ENCODE measurements at places on chromosomes 4 and X.

GRCh38 chrX:142249721-142250120 is 44.6 kb upstream of the MAGEC2 start:
- no peak for DNase-seq
- no peak overlapping the region for H3K27ac ChIP-seq
- H3K27me3 ChIP-seq: no peaks in the 10 kb centered on the region
- no peaks in the 10 kb centered on the region for H3K4me1 ChIP-seq
- no peak overlapping the region for H3K4me3 ChIP-seq
- H3K36me3 ChIP-seq: no peaks in the 10 kb centered on the region

GRCh38 chr4:18105030-18106011 is 83.8 kb upstream of the LCORL start:
- H3K36me3 ChIP-seq: no peaks in the 10 kb centered on the region
- DNase-seq: no peak
- H3K27ac ChIP-seq: no peak overlapping the region

GRCh38 chr4:42401171-42401570 is 3.9 kb downstream of the SHISA3 start:
- no peak for DNase-seq
- H3K4me3 ChIP-seq: peak overlapping the region; percentile 4
- H3K36me3 ChIP-seq: no peaks in the 10 kb centered on the region
- peaks cover 31% of the 10 kb centered on the region for H3K4me1 ChIP-seq

DNA sequence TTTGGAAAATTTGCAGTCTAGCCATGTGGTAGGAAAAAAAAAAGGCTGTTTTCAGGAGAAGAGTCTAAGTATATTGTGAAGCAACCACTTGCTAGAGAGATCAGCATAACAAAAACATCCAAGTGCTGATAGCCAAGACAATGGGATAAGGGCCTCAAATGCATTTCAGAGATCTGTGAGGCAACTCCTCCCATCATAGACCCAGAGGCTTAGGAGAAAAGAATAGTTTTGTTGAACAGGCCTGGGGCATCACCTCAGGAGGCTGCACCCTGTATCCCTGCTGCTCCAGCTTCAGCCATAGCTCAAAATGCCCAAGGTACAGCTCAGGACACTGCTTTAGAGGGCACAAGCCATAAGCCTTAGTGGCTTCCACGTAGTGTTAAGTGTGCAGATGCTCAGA is 13.6 kb upstream of the GPR174 start:
- H3K27ac ChIP-seq: no peak overlapping the region
- no peaks in the 10 kb centered on the region for H3K27me3 ChIP-seq
- DNase-seq: no peak
- no peak overlapping the region for H3K4me3 ChIP-seq

DNA sequence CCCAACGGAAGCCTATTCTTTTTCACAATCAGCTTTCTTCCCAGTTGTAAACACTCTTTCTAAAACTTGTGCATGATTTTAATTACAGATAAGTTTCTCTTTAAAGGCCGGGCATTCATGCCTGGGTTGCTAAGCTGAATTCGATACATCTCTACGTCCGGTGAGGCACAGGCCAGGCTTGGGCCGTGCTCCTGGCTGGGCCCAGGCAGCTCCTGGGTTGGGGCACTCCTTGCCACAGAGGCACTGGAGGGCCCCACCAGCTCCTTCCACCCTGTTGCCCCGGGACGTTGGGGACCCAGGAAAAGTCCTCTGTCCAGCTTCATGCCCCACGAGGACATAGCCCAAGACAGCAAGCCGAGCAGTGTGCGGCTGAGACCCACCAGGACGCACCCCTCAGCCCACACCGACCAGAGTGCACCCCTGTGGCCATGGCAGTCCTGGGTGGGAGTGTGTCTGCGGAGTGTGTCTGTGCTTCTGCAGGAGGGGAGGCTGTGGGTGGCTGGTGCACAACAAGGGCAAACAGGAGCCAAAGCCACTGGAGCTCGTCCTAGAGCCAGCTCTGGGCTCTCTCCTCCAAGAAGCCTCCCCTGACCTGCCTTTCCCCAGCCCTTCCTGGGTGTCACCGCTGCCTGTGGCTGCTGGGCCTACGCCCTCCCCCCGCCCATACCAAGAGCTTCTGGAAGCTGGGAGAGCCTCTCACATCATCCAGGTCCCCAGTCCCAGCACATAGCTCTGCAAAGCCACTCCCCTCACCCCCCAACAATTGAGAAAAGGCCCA is 128.0 kb upstream of the NKX1-1 start:
- no peak overlapping the region for H3K27ac ChIP-seq
- no peaks in the 10 kb centered on the region for H3K4me1 ChIP-seq
- no peak for DNase-seq
- H3K4me3 ChIP-seq: no peak overlapping the region
- peaks cover 43% of the 10 kb centered on the region for H3K27me3 ChIP-seq

GRCh38 chr4:123449780-123450179 is 53.2 kb downstream of the SPRY1 start:
- H3K4me1 ChIP-seq: peaks cover 14% of the 10 kb centered on the region
- no peak for DNase-seq
- H3K4me3 ChIP-seq: no peak overlapping the region
- H3K27me3 ChIP-seq: no peaks in the 10 kb centered on the region

DNA sequence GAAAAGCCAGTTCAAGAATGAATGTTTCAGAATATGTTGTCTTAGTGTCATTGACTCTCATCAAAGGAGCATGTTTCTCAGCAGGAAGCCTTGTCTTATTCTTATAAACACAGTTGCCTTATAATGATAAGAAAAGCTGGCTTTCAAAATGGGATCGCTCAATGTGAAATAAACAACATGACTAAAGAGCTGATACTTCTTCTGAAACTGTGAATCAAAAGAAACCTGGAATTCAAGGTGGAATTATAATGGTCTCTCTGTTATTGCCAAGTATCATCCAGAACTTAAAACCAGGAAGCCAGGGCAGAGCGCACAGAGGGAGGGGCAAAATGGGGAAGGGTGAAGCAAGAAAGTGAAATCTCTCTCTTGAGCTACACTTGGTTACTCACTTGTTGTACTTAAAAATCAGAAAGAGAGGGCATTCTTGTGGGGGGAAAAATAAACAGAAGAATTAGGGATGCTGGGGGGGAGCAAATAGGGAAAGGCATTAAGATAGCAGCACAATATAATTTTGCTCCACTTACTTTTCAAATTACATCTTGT is 270.0 kb downstream of the MAPK10 start:
- H3K4me1 ChIP-seq: no peaks in the 10 kb centered on the region
- H3K4me3 ChIP-seq: no peak overlapping the region
- H3K27ac ChIP-seq: no peak overlapping the region
- H3K36me3 ChIP-seq: no peaks in the 10 kb centered on the region
- no peaks in the 10 kb centered on the region for H3K27me3 ChIP-seq

- no peaks in the 10 kb centered on the region for H3K36me3 ChIP-seq
- no peaks in the 10 kb centered on the region for H3K27me3 ChIP-seq
- DNase-seq: no peak
- H3K4me3 ChIP-seq: no peak overlapping the region
Observed at GRCh38 chr4:16125571-16126445, 42.0 kb upstream of the PROM1 start.

DNA sequence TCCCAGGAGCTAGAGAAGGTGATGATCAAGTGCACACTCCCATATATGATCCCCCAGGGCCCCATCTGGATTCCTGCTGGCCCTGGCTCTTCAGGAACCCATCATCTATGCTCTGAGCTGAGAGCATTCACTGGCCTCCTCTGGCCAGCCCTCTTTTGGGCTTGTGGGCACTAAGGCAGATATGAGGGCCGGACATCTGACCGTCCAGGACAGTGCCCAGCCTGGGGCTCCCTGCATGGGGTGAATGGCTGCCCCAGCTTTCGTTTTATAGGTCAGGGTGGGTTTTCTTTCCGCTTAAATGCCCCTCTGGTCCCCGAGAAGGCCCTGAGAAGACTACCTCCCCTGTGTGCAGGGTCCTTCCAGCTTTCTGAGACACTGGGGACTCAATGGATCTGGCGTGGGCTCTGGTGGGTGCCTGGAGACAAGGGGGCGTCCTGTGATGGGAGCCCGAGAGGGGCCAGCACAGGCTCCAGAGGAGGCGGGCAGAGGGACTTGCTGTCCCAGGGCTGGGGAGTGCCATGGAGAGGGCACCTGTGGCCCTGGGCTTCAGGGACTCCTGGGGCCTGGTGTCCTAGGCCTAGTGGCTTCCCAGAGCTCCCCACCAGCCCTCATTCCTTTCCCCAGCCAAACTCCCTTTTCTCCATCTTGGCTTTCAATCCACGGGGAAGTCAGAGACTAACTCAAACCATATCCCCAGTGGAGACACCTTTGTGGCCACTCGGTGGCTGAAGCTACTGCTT is 39.5 kb upstream of the GRPEL1 start:
- no peak overlapping the region for H3K4me3 ChIP-seq
- H3K27me3 ChIP-seq: no peaks in the 10 kb centered on the region
- no peak for DNase-seq
